Hematopoietic multipotent progenitor cell (in vitro differentiated cells): ENCODE measurements at places on chromosomes 3 and 15.

- no peak for DNase-seq
These were observed 40.6 kb upstream of the NMNAT3 start for GRCh38 chr3:139718415-139718814.

- DNase-seq = no peak
These were observed 77.1 kb downstream of the PDZRN3 start for GRCh38 chr3:73547427-73548248.

DNA sequence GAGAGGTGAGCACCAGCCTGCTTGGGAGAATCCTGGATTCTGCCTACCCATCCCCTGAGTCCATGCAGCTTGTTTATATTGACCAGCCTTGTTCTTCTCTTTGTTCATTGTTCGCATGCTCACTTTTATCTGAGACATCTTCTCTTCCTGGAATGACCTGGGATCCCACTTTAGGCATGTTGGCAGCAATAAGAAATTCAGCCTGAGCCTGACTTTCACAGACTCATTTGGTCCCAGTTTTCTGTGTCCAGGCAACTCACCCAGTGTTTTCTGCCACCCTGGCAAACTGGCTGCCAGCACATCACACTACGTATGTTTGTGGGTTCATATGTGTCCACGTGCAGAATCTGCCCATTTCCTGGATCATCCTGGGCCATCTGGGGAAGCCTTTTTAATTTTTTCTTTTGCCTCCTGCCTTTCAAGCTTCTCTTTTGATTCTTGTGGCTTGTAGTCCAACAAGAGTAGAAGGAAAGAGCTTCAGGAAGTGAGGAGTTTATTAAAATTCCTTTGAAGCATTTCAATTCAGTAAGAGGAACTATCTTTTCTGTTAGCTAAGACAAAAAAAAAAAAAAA lies 199.9 kb downstream of the FNDC3B start:
- DNase-seq = no peak

GRCh38 chr3:132622148-132622547 lies 25.1 kb downstream of the ACKR4 start:
- no peak for DNase-seq
